ENCODE measurements at places on chromosomes 4 and X.

DNA sequence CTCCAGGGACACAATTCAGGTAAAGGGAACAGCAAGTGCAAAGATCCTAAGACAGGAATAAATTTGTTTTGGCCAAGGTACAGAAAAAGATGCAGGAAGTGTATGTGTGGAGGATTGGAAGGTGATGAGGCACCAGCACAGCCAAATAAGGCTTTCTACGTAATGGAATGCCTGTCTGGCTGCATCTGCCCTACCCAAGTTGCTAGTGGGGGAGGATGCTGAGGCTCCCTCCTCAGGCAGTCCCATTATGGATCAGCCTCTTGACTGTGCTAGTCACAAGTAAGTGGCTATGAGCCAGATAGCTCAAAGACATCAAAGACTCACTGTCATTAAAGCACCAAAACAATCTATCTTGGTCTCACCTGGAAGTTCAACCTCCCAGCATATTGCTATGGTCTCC is 300.9 kb upstream of the FAT4 start:
- no peak for DNase-seq

DNA sequence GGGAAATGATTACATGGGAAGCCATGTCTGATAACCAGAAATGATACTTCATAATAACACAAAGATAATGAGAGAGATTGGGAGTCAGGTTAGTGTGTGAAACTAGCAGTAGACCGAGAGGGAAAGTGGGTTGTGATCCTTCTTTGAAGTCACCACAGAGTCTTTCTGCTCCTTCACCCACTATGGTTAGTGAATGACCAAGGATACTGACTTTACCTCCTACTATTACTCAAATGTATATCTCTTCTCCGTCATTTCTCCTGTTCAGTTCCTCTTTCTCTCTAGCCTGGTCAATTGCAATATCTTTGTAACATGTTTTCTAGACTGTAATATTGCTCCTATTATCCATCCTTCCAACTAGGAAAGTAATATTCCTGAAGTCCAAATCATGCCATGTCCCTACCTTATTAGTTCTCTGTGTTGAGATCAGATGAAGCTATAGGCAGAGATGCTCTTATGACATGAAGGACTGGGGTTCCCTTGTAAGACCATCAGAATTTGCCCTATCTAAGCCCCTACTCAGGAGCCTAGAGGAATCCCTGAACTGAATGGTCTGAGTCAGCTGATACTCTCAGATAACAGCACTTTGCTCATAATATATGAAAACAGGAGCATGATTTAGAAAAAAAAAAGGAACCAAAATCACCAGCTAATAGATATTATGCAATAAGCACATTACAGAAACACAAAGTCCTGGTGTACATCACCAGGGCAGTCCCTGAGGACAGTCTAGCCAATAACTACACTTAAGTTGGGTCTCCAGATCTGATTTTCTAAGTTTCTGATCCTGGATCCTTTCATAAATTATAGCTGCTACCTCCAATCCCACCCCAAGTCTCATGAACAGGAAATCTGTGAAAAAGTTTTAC is 81.2 kb downstream of the SHROOM3 start:
- peak; percentile 8 for DNase-seq

- DNase-seq = no peak
These were observed 5.2 kb downstream of the DHRSX start for GRCh38 chrX:2495595-2495994.

GRCh38 chr4:37453281-37453998 is 208.9 kb downstream of the NWD2 start:
- peak; percentile 58 for DNase-seq

GRCh38 chrX:38260231-38260630 is 39.6 kb upstream of the SRPX start:
- DNase-seq = no peak

- no peak for DNase-seq
These were observed 84.8 kb upstream of the EDNRA start for GRCh38 chr4:147396105-147396504.

GRCh38 chr4:7330031-7330596 is 104.6 kb downstream of the PSAPL1 start:
- DNase-seq = no peak

DNA sequence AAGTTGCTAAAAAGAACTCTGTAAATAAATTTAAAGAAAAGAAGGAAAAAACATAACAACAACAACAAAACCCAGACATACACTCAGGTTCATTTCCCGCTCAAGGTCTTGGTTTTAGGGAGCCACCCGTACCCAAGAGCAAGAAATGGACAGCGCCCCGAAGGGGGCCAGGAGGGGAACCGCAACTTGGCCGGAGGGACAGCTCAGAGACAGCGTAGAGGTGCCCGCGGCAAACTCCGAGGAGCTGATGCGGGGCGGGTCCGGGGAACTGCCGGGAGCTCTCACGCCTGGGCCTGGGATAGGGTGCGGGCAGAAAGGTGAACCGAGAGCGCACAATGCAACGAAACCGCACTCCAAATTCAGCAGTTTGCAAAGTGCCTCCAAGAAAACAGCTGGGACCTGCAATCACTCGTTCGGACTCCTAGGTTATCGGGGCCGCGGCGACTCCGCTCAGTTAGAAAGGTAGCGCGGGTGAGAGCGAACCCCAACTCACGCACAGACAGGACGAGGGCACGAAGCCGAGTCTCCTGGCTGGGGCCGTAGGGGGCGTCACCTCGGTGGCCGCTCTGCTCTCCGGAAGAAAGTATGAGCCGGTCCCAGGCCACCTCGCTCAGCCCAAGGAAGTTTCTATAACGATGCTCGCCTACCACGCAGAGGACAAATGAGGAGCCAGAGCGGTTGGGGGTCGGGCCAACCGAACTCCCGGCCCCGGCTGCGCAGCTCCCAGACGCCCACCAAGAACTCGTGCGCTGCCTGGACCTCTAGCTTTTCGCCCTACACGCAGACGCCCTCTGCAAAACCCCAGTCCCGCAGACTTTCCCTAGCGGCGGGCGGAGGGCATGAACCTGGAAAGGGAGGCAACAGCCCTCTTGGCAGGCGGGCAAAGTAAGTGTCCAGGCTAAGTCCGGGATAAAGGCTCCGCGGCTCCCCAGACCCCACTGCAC is 1.4 kb downstream of the NDNF start:
- no peak for DNase-seq

- no peak for DNase-seq
These were observed 68.7 kb downstream of the VSIG4 start for GRCh38 chrX:65971151-65971550.

- no peak for DNase-seq
These were observed 51.4 kb upstream of the BCLAF3 start for GRCh38 chrX:20042221-20042620.

DNA sequence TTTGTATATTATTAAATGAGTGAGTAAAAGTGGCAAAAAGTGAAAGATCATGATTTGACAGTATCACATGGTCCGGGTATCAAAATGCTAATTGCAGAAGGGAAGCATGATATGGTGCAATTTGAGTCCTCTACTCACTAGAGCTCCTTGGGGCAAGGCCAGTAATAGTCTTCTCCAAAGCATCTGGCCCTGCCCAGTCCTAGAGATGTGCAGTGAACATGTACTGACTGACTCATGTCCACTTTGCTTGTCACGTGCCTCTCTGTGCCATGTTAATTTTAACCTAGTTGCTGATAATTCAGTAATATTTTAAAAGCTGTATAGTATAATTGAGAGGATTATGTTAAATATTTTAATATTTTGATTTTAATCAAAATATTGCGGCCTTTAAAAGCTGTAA is 54.6 kb upstream of the TENM3 start:
- no peak for DNase-seq

- DNase-seq = no peak
These were observed at the start of gene ZNF732 for GRCh38 chr4:304969-305680. TSS of gene ZNF732 (minus strand) at chr4:305474. CDS start at chr4:305310, 164 bp downstream.

DNA sequence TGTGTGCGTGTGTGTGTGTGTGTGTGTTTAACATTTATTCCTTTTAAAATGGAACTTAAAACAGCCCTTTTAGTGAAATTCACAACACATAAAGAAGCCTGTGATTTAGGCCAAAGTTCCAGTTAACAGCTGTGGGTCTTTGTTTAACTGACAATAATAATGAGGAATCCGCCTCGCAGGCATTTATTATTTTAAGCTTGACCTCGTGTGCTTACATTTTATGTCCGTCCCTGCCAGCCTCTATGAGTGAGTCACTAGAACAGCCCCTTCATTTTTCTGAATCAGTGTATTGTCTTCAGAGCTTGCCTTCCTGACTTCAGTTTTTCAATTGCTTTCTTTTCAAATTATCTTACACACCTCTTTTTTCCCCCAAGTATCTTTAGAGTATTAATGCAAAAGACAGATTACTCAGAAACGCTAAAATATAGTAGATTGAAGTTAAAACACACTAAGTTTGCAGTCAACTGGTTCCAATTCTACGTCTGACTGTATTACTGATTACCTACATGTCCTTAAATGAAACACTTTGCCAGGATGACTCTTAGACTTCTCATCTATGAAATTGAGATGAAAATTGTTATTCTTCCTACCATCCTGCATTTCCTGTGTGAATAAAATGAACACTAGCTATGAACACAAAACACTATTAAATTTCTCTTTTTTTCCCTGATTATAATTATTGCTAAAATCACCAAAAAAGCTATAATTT is 319.6 kb upstream of the HS3ST1 start:
- DNase-seq = no peak

DNA sequence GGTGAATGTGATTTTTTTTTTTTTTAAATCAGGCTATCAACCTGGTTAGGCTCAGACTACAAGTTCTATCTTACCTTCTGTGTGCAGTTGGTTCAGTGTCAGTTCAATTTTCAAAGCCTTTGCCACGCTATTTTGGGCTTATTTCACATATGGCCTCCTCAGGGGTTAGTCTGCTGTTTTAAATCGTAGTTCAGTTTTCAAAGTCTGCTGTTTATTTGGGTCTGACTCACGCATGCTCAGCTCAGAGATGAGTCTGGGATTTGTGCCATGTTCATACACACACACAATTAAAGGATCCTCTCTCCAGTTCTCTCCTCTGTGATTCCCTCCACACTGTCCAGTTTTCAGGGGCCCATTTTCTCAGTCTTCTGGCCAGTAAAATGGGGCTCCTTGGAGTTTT is 32.3 kb upstream of the ZFX start:
- DNase-seq = no peak

Data from GM12891 (cell line).